ENCODE measurements at places on chromosomes 16 and 17.
A peak's percentile ranks its signal among the peaks of the same experiment; 100 is the strongest.

- no peak for DNase-seq
Measured at GRCh38 chr16:68259007-68259825, 5.1 kb upstream of the SLC7A6 start.

DNA sequence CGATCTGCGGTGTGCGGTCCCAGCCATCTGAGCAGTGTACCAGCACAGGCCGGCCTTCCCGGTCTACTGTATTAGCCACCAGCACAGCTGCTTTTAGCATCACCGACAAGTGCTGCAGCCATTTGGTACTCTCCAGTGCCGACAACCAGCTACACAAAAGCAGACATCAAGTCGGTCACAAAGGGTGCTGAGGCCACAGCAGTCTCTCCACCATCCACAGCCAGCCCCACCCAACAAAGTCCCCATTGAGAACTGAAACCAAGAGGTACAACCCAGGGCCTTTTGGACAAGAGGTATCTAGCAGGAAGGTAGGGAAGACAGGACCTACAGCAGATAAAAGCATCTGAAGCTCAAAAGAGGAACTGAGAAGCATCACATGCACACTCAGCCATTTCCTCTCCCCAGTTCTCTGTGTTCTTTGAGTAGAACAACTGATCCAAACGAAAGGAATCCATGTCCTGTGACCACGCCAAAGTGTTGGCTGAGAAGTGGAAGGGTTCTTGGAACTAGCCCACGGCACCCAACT, 9.5 kb downstream of the MTMR4 start:
- DNase-seq, result no peak

DNA sequence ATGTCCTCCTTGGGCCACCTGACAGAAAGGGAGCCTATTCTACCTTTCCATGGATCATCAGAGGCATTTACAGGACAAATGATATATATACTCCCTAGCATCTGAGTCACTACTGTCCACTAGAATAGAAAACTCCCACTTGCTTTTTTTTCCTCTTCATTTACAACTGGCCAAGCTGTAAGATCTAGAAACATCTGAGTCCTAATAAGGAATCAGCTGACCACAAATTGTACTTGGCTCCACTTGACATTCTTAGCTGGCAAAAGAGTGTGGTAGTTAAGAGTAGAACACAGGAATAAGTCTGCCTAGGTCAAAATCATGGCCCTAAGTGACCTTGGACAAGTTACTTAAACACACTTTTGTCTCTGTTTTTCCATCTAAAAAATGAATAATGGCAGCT, 5.2 kb downstream of the RUSF1 start:
- no peak for DNase-seq

GRCh38 chr17:29749045-29749825, 126.5 kb upstream of the CORO6 start:
- DNase-seq, result no peak

- DNase-seq, result no peak
Measured at GRCh38 chr16:84303516-84303915, 8.8 kb downstream of the WFDC1 start.

DNA sequence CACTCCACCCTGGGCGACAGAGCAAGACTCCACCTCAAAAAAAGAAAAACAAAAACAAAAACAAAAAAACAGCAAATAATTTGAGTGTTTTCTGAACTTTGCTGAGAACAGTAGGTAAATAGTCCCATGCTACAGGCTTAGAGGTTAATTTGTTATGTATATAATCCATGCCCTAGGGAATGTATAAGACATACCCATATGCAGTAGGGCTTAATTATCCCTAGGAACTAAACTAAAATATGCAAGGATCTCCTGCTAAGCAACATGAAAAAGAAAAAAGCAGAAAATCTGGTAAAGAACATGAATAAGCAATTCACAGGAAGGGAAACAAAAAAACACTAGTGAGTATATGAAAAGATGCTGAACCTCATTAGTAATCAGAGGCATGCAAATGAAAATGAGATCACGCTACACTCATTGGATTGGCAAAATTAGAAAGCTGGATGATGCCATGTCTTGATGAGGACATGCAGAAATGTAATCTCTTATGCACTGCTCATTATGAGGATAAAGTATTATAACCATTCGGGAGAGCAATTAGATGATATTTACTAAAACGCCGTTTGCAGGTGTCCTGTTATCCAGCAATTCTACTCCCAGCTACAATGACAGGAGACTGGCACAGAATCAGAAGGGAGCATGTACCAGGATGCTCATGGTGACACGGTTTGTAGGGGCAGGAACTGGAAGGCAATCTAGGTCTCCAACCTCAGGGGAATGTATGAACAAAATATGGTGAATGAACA, 5.6 kb downstream of the KCTD13 start:
- peak; percentile 4 for DNase-seq

DNA sequence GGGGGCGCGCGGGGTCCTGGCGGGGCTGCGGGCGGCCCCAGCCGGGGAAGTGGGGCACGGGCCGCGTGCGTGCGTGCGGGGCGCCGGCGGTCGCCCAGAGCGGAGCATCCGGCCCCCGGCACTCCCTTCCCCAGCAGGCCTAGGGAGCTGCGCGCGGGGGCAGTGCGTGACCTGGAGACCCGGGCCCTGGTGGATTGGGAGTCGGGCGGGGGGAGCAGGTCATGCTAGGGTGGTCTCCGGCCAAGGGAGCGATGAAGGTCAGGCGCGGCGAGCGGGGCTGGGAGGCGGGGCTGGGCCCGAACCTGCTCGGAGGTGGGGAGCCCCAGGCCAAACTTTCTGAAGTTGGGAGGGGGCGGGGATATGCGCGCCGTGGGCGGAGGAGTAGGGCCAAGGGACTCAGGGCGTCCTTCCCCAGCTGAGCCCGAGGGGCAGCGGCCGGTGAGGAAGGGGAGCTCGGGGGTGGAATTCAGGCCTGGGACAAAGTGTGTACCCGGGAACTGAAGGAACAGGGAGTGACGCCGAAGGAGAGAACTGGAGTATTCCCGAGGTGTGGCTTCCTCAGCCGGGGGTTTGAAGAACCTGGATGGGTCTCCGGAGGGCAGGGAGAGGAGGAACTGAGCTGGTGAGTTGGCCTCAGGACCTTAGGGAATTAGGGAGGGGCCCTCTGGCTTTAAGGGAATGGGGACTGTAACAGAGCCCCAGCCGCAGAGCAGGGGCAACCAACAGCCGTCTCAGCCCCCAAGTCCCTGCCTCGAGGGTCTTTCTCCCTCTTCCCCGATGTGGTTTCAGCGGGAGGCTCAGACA, 589 bp downstream of the XYLT2 start:
- DNase-seq, result no peak

Measured in NCI-H2081 (cell line).